ENCODE measurements at places on chromosomes 16 and 17.
A peak's percentile ranks its signal among the peaks of the same experiment; 100 is the strongest.

DNA sequence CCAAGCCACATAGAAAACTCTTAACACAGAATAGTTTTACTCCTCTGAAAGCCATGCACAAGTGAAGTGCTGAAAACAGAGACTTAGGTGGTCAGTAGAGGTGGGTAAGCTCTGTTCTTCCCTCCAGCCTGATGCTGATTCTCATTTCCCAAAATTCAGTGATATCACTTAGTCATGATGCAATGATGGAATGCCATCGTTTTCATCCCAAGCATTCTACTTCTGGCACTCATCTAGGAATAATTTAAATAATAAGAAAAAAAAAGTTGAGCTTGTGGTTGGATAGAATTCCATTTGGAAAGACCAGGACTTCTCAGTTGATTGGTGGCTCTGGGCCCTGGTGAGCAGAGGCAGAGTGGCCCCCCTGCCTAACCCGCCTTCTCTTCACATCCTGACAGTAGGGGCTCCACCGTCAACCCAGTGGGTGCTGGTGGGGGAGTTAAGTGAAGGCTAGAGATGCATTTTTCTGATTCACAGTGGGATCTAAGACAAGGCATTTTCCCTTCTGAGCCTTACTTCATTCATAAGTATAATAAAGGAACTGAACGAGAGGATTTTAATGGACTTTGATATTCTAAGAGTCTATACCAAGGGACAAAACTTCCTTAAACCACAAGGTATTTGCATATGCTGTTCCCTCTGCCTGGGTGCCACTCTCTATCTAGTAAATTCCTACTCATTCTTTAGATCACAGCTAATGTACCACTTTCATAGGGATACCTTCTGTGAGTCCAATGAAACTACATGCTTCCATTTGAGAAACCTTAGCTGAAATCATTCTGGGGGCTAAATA is 310.3 kb upstream of the DYNLRB2 start:
- DNase-seq: no peak

DNA sequence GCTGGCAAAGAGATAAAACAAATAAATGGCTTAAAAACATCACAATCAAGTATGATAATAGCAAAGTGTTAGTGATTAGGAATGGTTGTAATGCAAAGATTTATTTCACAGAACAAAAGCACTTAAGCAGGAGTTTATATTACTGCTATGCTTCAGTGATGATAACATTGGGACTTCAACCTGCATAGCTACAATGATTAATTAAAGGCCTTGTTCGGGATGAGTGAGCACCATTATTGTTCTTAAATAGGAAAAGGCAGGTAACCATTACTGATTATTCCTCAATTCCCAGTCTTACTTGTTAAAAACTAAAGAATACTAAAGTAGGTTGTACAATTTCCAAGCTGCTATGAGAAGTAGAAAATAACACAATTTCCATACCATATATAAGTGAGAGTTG is 1247.5 kb upstream of the CDH8 start:
- no peak for DNase-seq

DNA sequence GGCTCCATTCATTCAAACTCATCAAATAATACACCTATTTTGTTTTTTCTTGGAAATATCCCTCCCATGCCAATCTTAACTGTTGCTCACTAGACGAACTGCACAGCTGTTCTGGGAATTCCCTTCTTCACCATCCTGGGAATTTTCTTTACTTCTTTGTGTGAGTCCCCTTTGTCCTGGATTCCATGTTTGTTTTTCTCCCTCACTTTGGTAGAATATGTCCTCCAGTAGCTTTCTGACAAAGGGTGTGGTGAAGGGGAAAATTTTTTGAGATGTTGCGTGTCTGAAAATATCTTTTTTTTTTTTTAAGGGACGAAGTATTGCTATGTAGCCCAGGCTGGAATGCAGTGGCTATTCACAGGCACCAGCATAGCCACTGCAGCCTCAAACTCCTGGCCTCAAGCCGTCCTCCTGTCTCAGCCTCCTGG is 17.2 kb upstream of the UTP6 start:
- no peak for DNase-seq

DNA sequence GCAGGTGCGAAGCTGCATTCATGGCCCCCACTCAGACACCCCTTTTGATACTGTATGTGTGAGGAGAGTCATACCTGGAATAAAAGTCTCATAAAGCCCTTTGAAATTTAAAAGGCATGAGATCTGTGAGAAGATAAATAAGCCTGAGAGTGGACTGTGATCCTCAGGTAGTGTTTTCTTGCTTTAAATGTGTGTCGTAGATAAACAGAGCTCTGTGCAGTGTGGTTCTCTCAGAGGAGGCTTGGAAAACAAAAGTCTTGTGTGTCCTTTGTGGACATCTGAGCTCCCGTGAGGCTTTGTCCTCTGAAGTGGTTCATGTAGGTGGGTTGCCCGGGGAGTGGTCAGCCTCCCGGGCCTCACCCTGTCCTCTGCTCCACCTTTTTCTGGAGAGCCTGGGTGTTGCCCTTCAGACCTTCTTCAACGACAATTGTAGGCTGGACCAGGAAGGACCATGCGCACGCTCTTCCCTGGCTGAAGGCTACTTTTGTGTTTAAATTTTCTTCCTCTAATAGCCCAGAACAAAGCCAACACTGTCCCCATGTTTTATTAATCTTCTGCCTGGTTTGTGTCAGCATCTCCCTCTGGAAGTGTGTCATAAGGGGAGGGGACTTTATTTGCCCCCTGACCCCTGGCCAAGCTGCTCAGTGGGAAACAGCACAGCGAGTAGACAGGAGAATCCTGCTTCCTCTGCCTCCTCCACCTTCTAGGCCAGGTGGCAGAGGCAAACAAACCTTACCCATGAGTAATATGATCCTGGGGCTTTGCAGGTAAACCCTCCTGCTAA is 151.2 kb downstream of the MSI2 start:
- no peak for DNase-seq

DNA sequence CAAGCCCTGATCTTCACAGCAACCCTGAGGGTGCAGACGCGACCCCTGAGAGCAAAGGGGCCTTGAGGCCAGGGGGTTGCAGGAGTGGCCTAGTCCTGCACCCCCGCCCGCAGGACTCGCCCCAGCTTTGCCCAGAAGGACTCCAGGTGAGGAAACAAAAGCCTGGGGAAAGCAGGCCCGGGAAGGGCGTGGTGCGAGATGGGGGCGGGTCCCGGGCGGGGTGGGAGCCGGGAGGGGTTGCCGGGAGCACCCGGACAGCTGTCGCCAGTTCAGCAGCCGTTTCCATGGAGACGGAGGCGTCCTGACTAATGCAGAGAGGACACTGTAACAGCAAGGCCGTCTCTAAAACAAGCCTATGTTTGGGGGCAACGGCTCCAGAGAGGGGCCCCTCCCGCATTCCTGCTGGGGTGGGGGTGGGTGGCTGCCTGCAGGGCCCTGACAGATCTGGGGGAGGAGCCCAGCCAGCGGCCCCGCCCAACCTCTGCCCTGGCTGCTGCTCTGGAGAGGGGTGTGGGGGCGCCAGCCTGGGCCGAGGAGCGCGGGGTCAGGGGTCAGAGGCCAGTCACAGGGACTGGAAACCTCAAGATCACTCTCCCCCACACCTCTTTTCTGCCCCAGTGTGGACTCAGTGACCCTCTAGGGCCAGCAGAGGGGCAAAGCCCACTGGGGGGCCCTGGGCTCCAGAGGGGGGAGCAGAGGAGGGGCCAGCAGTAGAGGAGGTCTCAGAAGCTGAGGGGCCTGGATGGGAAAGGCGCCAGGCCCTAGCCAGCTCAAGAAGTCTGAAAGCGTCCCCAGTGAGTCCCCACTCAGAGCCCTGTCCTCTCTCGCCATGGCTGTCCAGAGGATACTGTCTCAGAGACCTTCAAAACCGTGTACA is 3.1 kb upstream of the TPPP3 start:
- no peak for DNase-seq

DNA sequence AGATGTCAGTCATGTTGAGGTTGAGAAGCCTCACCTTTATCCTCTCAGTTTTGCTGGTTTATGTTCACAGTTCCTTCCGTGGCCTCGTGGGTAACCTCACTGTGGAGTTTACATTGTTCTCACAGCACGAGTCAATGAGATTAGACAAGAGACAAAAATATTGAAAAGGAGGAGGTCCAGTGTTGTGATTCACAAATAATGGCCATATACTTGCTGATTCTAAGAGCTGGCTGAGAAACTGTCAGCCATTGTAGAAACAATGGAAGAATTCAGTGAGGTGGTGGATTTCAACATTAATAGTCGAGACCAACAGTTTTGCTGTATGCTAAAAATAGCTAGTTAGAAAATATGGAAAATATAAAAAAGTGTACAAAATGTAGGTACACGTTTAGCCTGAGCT is 176.4 kb upstream of the WSCD1 start:
- no peak for DNase-seq

DNA sequence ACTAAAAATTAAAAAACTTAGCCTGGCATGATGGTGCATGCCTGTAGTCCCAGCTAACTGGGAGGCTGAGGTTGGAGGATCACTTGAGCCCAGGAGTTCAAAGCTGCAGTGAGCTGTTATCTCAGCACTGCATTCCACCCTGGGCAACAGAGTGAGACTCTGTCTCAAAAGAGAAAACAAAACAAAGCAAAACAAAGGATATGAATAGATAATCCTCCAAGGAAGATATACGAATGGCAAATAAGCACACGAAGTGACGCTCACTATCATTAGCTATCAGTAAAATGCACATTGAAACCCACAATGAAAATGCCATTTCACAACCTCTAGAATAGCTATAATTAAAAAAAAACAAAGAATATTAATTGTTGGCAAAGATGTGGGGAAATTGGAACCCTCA is 386.2 kb upstream of the CCL2 start:
- no peak for DNase-seq

DNA sequence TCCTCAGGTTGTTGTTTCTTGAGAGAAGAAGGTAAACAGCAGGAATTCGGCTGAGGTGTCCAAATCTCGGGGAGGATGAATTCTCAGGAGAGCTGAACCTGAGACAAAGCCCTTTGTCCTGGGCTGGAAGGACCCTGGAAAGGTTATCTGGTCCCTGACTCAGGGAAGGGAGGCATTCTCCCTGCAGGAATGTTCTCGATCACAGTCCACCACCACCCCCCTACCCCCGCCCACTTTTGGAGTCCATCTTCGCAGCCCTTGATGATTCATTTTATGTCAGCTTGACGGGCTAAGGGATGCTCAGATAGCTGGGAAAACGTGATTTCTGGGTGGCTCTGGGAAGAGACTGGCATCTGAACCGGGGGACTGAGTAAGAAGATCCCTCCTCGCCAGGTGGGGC is 1.4 kb upstream of the CEP295NL start:
- no peak for DNase-seq

DNA sequence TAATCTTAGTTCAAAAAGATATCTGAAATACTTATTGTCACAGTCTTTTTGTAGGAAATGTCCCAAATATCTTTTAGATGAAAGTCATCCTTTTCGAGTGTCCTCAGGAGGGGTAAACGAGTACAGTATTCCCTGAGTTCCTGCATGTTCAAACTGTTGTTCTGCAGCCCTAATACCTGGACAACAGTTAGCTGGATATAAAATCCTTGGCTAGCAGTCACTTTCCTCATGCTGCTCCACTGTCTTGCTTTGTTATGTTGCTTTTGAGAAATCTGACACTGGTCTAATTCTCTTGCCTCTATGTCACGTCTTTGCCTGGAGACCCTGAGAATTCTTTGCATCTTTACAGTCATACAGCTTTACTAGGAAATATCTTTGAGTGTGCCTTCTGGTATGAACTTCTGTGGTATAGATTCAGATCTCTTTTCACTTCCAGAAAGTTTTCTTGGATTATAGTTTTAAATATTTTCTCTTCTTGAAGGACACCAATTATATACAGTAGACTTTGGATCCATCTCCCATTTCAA is 9.5 kb downstream of the MBTD1 start:
- DNase-seq: no peak

DNA sequence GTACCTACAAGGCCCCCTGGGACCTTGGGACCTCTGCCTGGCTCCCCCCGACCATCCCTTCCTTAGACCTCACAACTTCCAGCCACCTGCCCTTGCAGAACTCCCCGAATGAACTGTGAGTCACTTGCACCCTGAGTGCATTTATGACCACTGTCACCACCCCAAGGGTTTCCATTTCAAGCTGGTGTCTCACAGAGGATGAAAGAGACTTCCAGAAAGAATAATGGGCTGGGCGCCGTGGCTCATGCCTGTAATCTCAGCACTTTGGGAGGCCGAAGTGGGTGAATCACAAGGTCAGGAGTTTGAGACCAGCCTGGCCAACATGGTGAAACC is 124.5 kb upstream of the CIBAR2 start:
- no peak for DNase-seq

DNA sequence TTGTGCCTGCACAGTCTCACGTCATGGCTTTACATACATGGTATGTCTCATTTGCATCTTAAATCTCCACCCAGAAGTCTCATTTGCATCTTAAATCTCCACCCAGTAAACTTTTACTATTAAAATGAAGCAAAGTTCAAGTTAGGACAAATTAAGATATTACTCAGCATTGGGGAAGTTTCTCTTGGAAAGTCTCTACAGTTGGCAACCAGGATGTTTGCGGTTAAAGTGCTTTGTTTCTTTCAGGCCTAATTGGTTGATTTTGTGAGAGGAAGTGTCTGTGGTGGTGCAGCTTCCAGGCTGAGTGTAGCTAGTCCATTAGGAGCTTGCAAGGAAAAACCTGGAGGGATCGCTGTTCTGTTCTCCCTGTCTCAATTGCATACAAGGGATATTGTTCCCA is 1373.3 kb upstream of the GOT2 start:
- DNase-seq: peak; percentile 32

DNA sequence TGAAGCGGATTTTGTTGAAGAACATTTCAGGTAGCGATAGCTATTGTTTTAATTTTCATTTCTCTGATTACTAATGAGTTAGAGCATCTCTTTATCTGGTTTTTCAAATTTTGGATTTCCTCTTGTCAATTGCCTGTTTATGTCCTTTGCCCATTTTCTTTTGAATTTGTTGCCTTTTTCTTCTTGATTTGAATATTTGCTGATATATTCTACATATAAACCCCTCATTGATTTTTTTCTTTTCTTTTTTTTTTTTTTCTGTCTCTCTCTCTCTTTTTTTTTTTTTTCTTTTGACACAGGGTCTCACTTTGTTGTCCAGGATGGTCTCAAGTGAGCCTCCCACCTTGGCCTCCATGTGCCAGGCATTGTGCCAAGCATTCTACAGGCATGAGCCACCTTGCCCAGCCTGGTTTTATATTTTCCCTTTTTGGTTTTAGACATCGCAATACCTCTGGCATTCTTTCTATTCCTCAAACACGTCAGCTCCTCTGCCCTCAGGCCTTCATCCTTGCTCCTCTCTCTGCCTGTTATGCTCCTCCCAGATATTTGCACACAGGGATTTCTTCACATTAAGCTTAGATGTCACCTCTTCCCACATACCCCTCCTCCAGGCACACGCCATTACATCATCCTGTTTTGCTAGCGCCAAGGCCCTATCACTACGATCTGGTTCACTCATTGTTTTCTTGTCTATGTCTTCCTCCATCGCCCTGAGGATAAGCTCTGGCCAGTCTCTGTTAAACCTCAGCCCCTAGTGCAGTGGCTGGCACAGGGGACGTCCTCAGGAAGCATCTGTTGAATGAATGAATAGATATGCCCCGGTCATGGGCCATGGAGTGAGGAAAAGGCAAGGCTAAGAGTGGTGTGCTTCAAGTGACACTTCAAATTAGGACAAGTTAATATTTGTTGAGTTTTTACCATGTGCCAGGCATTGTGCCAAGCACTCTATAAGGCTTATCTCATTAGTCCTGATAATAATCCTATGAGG is 8.6 kb downstream of the SARM1 start:
- DNase-seq: no peak
